ENCODE measurements at places on chromosomes 13 and 19.

DNA sequence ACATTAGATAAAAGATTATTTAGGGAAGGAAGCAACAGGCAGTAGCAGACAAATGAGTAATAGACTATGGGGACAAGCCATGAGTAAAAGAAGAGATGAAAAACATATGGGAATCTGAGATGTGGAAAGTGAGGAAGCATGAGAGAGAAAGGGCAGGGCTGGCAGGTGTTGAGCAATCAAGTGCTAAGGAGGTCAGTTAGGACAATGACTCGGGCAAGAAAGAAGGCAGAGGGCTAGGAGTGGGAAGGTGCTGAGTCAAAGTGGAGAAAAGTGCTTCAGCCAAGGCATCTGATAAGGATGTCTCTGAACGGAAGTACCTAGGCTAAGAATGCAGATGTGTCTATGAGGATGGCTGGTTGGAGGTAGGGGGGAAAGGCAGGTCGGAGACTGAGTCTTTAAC is 291.9 kb upstream of the HTR2A start:
- no peak for DNase-seq

GRCh38 chr19:17248011-17248776 is 2.5 kb upstream of the NR2F6 start:
- DNase-seq, result no peak

- DNase-seq, result peak; percentile 37
Observed at GRCh38 chr13:75870397-75870903, 234.3 kb downstream of the LMO7 start.

DNA sequence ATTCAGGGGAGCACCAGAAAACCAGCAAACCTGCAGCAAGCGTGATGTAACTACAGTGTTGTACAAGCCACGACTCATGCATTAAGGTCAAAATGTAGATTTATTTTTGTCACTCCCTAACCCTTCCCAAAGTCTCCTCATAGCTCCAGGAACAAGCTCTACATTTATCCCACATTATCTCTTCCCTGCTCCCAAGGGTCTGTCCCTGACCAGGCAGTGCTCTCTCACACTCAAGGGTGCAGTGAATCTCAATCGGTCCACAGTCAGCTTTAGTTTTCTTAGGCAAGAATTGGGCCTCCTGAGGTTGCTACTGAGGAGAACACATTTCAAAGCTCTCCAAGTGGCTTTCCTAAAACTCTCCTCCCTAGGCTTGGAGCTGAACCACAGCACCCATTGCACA is 219.4 kb downstream of the NHLRC3 start:
- no peak for DNase-seq

GRCh38 chr13:37456506-37456905 is 142.1 kb downstream of the POSTN start:
- DNase-seq, result no peak

DNA sequence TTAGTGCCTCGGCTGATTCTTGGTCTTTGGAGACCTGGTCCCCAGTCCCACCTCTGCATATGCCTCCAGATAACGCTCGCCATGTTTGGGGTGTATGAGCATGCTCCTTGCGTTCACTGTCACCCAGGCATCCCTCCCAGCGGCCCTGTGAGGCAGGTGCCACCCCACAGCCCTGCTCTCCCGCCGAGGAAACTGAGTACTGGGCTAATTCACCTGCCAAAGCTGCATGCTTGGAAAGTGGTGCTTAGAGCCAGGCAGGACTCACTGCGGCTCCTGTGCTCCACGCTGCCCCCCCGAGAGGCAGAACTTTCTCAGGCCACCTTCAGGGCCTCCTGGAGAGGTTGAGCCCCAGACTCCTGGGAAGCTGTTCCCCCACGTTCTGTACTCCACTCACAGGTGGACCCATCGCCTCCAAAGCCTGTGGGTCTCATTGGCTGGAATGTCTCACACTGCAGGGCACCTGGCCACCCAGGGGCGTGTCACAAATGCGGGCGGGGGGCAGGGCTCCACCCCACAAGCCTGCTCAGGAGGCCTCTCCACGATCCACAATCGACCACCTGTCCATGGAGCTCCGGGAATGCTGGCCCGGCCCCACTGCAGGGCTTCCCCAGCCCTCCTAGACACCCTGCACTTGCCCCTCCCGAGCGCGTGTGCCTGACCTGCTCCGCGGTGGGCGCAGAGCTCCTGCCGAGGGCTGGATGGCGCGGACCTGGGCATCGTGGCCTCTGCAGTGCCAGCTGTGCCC is 64.6 kb downstream of the ATP11A start:
- no peak for DNase-seq

GRCh38 chr19:17499648-17500446 is 11.6 kb upstream of the PGLS start:
- no peak for DNase-seq

DNA sequence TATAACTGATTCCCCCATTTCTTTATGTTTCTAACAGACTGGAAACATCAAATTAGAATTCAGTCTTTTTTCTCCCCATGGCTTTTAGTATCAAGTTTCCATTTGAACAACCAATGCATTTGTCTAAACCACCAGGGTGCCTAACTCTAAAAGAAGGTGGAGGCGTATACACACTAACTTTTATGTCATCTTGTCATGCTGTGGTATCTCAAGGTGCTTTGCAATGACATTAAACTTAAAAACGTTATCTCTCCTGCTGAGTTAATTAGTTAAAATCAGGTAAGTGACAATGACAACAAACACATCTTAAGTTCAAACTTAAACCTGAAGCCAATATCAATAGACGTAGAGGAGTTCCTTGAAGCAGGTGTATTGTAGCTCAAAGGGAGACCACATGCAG is 1001.7 kb downstream of the PCDH17 start:
- no peak for DNase-seq

GRCh38 chr13:90552702-90553101 is 794.8 kb upstream of the MIR17HG start:
- no peak for DNase-seq

GRCh38 chr13:110971486-110971885 is 56.6 kb upstream of the ANKRD10 start:
- no peak for DNase-seq

DNA sequence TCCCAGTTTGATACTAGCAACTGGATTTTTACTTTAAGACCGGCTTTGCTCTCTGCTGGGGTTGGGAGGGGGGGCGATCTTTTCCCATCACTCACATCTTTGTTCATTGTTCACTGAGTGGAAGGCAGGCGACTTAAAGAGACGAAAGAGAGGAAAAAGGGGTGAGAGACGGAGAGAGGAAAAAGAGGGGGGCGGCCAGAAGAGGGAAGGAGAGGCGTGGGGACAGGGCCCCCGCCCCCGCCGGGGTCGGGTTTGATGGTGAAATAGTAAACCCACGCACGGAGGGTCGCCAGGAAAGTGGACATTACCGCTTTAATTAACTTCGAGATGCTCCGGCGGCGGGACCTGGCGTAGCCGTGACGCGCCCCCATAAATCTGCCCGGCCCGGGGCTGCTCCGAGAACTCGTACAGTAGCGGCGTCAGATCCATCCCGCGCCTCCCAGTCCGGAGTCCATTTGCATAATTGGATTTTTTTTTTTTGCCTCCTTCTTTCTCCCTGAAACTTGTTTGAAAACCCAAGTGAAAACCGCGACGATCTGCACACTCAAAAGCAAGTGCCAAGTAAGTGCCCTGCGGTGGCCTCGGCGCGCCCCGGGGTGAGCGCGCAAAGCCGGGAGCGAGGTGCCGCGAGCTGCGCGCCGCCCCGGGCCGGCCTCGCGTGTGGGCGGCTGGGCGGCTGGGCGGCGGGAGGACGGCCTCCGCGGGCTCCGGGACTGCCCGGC is 143.9 kb upstream of the ZNF536 start:
- peak; percentile 78 for DNase-seq

DNA sequence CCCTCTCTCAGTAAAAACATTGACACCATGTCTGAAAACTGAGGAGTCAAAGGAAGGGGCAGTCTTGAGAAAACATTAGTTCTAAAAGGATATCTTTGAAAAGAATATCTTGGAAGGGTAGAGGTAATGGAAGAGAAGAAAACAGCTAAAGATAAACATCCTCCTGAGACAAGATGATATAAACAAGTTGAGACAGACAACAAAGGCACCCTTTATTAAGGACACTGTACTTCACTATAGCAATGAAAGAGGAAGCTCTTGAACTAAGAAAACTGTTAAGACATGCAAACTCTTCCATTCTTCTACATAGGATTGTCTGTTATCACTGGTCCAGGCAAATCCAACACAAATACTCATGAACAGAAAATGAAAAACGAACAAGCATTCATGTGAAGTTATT is 46.3 kb downstream of the MTMR6 start:
- no peak for DNase-seq

Data from right kidney (tissue), 9 donors.